ENCODE measurements at places on chromosomes 6 and 20. TPM values are rescaled to one million over a fixed set of nuclear protein-coding genes. Genes with fewer than 3 reads are reported as not detected.

The HLA-DPA1 gene
- total RNA-seq = 4.4 TPM

The ULBP1 gene
- total RNA-seq = 0.20 TPM

The MTRF1L gene
- total RNA-seq = 25.0 TPM

The USP49 gene
- total RNA-seq = 0.60 TPM

The TP53TG5 gene
- not detected for total RNA-seq

The TFAP2A gene
- total RNA-seq = 9.0 TPM

The MCHR2 gene
- not detected for total RNA-seq

The CD83 gene
- 14.9 TPM for total RNA-seq

The CCNC gene
- 138 TPM for total RNA-seq

The SLC35D3 gene
- not detected for total RNA-seq

The CLVS2 gene
- total RNA-seq = not detected

The UNC93A gene
- total RNA-seq = not detected

The SIRPD gene
- 0.68 TPM for total RNA-seq

The TFAP2D gene
- total RNA-seq = not detected

The MAFB gene
- 2.9 TPM for total RNA-seq

The PRDM13 gene
- not detected for total RNA-seq

The KCNG1 gene
- 17.9 TPM for total RNA-seq

The BEND6 gene
- 24.6 TPM for total RNA-seq

The LY6G6C gene
- total RNA-seq = not detected

The CDSN gene
- not detected for total RNA-seq

The GABRR1 gene
- not detected for total RNA-seq

The IL17A gene
- total RNA-seq = 0.12 TPM

The COL20A1 gene
- not detected for total RNA-seq

The TLDC2 gene
- total RNA-seq = not detected

The STK4 gene
- 26.2 TPM for total RNA-seq

The SPDEF gene
- total RNA-seq = 0.20 TPM

The PCED1A gene
- 31.5 TPM for total RNA-seq

The CD24 gene
- total RNA-seq = 1.9 TPM

The CGA gene
- total RNA-seq = not detected

The FERMT1 gene
- total RNA-seq = 6.4 TPM

The SLC52A3 gene
- total RNA-seq = not detected
